ENCODE measurements at places on chromosomes 4 and X.

GRCh38 chrX:68420559-68420958 lies 12.7 kb downstream of the OPHN1 start:
- no peak for DNase-seq

GRCh38 chr4:92251711-92252110 lies 52.1 kb upstream of the GRID2 start:
- DNase-seq: no peak

GRCh38 chrX:131831185-131831520 lies 191.9 kb upstream of the STK26 start:
- DNase-seq: no peak

- DNase-seq: no peak
Observed at GRCh38 chrX:32480019-32480418, 731.3 kb downstream of the DMD start.

- DNase-seq: no peak
Observed at GRCh38 chr4:139137763-139138162, 39.3 kb downstream of the ELF2 start.

- no peak for DNase-seq
Observed at GRCh38 chr4:23438764-23439163, 451.1 kb downstream of the PPARGC1A start.

- DNase-seq: no peak
Observed at GRCh38 chr4:183675625-183676024, 16.5 kb downstream of the TRAPPC11 start.

DNA sequence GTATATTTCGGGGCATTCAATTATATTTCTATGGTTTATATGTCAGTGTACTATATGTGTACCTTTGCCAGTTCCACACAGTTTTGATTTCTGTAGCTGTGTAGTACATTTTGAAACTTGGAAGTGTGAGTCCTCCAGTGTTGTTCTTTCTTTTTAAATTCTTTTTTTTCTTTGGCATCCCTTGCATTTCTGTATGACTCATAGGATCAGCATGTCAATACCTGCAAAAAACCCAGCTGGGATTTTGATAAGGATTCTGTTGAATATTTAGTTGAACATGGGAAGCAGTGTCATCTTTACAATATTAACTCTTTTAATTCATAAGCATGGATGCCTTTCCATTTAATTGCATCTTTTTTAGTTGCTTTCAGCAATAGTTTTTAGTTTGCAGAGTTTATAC lies 100.0 kb downstream of the SH3BGRL start:
- no peak for DNase-seq

DNA sequence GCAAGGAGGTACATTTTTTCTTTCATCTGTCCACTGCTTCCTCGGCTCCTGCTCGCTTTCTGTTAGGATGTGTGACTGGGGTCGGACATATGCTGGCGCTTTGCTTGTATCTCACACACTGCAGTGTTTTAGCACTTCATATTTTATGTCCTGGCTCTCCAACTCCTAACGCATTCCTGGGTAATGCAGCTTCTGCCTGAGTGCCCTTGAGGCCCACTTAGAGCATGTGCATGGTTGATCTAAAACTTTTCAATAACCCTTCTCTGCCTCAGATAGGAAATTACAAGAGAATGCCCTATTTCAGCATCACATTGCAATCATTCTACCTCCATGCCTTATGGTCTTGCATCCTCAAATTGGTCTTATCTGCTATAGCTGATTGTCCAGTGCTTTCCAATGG lies 65.3 kb downstream of the NEIL3 start:
- DNase-seq: no peak

DNA sequence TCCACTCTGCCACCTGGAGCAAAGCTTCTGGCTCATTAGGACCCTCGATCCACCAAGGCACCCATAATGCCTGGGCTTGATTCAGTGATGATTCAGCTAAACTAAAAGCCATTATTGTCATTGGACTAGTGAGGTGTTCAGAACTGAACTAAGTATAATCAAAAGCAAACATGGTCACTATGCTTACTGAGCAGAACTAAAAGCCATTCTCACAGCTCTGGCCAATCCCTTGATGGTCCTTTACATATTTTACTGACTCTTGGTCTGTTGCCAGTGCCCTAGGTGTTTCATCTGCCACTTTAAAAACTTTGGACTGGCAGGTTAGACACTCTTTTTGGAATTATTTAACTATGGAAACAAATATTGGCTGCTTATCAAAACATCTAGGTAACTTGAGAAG lies 703.5 kb downstream of the FAT4 start:
- DNase-seq: no peak

DNA sequence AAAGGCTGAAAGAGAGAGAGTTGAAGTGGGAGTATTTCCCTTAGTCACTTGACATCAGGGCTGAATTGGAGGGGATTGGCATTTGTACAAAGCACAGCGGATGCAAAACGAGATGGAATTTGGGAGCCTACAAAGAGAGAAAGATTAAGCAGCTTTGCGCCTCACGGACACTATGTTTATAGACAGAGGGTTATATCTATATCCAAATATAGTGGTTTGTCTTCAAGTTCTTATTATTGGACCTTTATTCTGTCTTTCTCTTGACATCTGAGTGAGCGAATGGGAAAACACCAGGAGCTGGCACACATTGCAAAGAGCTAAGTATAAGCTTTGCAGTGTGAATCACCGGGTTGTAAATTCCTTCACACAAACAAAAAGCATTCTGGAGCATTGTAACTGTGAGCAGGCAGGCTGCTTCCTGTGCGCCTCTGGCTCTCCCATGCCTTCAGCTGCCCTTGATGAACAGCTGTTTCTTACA lies 500.2 kb downstream of the STIM2 start:
- DNase-seq: no peak

GRCh38 chr4:22707390-22707789 lies 14.7 kb downstream of the GBA3 start:
- no peak for DNase-seq

- DNase-seq: no peak
Observed at GRCh38 chr4:24743927-24744326, 51.4 kb upstream of the SOD3 start.

DNA sequence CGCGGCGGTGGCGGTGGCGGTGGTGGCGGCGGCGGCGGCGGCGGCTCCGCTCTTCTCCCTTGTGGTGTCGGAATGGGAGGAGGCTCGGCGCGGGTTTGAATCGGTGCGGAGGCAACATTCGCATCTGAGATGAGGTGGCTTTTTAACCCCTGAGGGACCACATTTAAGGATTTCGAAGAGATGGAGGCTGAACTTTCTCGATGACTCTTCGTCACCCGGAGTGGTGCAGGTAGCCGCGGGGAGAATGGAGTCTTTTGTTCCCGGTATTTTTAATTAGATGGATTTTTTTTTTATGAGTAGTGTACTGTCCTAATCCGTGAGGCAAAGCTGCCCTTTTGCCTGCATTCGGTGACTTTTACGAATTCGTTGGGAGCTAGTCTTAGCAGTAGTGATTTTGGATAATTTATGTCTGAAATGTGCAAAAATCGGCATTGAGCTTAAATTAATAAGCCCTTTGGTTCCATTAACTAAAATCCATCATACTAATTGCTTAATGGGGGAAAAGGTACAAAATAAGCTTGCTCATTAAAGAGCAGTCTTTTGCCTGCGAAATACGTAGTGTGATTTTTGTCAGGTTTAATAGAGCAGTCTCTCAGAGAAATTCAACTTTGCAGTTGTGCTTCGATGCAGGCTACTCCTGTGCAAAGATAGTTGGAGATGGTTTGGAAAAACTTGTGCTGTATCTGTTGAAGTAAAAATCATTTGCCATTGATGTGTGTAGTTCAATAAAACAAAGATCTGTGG lies 206.2 kb downstream of the TENM3 start:
- DNase-seq: no peak

DNA sequence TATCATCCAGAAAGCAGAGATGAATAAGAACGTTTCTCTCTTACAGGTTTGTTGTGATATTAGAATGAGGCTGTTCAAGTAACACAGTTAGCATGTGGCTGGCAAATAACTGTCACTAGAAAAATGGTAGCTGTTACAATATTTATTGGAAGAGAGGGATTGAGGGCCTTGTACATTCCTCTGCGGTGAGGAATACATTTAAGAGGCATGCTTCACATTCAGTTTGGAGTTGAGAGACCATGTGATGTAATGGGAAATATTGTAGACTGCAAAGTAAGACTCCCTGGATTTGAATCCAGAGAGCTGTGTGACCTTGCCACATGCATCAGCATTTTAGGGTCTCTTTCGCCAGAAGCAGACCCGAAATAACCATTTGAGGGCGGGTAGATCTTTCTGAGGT lies 104.8 kb upstream of the KIT start:
- no peak for DNase-seq

DNA sequence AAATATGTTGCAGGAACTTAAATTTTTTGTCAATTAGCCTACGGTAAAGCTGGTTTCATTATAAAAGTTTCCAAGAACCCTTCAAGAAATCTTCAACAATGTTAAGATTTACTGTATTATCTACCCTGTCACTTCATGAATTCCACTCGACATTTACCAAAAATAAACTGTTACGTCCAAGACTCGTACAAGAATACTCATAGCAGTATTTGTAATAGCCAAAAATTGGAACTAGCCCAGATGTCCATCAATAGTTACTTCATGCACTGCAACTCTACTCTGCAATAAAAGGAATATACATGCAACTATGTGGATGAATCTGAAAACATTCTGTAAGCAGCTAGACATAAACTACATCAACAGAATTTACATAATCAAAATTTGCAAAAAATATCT lies 13.4 kb downstream of the RBMX start:
- DNase-seq: no peak

DNA sequence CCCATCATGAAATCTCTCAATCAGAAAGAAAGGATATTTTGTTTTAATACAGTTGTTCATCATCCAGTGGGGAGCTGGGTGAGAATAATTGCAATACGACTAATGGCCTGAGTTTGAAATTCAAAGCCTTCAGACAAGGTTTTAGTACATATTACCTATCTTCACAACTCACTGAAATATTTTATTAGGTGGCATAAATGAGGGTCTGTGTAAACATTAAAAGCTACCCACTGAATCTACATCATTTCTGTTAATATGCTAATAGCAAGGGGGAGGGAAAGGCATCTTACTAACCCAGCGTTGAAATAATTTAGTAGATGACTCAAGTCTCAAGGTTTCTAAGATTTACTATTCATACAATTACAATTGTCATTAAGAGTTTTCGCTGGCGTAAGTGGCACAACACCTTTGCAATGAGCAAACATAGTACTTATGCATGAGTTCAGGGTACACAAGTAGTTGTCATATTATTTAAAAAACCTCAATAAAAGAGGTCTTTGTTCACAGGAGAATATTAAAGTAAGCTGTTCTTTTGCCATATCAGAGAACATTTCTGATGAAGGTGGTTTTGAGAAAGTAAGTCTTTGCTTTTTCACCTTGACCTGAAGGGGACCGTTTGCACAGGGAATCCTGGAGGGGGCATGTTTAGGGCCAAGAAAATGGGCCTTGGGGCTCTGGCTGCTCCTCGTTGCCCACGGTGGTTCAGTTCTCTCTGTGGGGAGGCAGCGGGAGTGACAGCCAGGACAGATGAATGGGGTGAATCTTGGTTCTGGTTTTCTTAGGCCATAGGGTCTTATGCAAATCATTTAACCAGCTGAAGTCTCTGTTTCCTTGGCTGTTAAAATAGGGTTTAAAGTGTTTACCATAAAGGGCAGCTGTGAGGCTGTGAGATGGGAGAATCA lies 4.5 kb upstream of the RHOH start:
- no peak for DNase-seq

- no peak for DNase-seq
Observed at GRCh38 chr4:185920171-185920570, 108.2 kb upstream of the SORBS2 start.

DNA sequence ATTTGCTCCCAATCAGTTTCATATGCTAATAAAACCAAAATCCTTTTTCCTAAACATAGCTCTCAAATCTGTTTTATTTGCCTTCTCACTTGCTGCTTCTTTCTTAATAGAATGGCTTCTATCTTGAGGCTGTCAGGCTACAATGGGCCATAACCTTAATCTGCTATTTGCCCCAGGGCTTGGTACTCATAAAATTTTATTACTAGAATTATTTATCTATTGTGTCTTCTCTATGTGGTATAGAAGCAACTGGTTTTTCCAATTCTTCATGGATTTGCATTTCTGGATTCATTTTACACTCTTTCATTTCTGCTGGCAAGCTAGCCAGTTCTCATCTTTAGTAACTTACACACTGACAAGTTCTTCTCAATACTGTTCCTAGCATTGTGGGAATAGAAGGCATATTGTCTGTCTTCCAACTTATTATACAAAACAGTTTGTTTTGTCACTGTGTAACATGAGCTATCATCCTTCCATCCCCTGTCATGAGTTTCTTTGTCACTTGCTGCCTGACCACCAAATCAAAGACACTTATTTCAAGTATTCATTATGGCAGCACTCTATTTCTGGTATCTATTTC lies 96.6 kb upstream of the KCNIP4 start:
- no peak for DNase-seq

- no peak for DNase-seq
Observed at GRCh38 chr4:7657545-7658297, 223.0 kb upstream of the PSAPL1 start.

DNA sequence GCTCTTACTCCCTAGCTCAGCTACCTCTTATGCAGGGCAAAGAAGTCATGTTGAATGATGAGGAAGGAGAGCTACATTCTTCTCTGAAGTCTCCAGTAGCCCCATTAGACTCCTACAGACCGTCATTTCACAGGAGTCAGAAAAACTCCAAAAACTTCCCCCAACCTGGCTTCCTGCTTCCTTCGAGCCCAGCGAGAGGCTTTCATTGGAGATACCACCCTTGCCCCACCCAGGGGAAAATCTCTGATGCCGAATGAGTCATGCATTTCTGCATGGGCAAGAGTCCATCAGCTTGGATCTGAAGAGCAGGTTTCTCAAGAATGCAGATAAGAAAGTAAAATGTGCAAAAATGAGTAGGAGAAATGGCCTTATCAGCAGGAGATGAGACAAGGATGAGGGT lies 53.0 kb downstream of the ARSF start:
- DNase-seq: no peak

DNA sequence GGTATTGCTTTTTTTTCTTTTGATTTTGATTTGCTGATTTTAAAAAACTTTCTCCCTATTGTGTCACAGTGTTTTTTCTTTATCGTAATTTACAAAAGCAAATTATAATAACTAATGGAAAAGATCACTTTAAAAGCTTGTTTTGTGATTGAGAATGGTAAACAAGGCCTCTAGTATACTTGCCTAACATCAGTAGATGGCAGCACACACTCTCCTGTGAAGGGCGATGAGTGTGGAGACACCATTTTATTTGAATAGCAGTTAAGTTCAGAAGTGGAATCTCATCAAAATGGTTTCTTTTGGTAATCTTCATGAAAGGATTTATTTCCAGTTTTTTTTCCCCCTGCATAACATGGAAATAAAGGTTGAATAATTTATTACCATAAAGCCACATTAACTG lies 72.3 kb downstream of the PAK3 start:
- no peak for DNase-seq

- DNase-seq: no peak
Observed at GRCh38 chr4:63578383-63578782, 830.9 kb downstream of the TECRL start.

- no peak for DNase-seq
Observed at GRCh38 chrX:1444561-1445500, 7.9 kb downstream of the ASMTL start.

- no peak for DNase-seq
Observed at GRCh38 chr4:151676301-151676700, 84.5 kb downstream of the GATB start.
